ENCODE measurements at places on chromosomes 4 and X.

- DNase-seq = no peak
These were observed 51.4 kb downstream of the RAB40A start for GRCh38 chrX:103467887-103468286.

- DNase-seq = no peak
These were observed 209.5 kb upstream of the PPP3CA start for GRCh38 chr4:101556842-101557241.

- DNase-seq = no peak
These were observed 16.5 kb upstream of the SHOX start for GRCh38 chrX:614136-614535.

DNA sequence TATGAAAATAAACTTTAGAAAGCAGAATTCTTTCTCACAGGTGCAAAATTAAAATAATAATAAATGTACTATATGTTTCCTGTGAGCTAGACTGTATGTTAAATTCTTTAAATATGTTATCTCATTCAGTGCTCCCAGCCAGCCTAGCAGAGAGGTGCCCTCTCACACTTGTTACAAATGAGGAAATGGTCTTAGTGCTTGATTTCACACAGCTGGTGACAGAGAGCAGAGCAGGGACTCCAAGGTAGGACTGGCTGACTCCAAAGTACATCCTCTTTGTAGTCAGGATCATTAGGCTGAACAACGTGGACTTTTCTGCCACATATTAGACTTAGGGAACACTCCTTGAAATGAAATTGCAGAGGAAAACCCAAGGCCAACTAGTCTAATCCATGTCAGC, 72.0 kb upstream of the HHIP start:
- DNase-seq = no peak

GRCh38 chrX:31012509-31013025, 59.3 kb downstream of the FTHL17 start:
- no peak for DNase-seq

- no peak for DNase-seq
These were observed 45.0 kb downstream of the CRLF2 start for GRCh38 chrX:1167466-1167865.

DNA sequence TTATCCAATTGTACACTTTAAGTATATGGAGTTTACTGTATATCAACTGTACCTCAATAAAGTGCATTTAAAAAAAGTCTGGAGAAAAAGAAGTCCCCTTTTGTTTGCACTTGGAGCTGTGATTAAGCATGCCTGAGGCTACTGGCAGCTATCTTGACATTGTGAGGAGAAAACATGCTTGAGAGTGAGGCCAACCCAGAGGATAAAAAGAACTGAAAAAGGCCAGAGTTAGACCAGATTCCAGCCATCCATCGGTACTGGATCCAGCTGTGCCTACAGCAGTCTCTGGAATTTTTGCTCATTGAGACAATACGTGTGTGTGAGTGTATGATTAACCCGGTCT, 57.4 kb downstream of the LGI2 start:
- DNase-seq = peak; percentile 42

DNA sequence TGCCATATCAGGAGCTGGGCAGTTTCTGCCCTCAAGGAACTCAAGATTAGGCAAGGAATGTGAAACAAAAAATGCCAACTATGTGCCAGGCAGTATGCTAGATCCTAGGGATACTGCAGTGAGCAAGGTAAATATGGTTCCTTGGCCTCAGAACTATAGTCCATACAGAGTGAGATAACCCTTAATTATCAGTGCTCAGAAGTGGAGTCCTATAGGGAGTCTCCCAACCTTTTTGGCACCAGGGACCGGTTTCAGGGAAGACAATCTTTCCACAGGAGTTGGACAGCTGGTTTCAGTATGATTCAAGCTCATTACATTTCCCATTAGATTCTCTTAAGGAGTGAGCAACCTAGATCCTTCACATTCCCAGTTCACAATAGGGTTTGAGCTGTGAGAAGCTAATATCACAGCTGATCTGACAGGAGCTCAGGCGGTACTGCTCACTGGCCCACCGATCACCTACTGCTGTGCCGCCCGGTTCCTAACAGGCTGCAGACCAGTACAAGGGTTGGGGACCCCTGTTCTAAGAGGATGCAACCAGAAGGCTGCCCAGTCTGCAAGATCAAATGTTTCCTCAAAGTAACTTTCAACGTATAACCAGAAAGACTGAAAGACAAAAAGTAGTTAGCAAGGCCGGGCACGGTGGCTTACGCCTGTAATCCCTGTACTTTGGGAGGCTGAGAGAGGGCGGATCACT, 1.7 kb upstream of the SRP72 start:
- no peak for DNase-seq

GRCh38 chr4:91127831-91128230, 1000.6 kb downstream of the CCSER1 start:
- DNase-seq = no peak

- DNase-seq = no peak
These were observed 22.3 kb upstream of the NSG1 start for GRCh38 chr4:4364486-4365208.

GRCh38 chr4:165360041-165360695, 18.6 kb upstream of the CPE start:
- no peak for DNase-seq

GRCh38 chr4:13514722-13515121, 29.6 kb downstream of the NKX3-2 start:
- no peak for DNase-seq

DNA sequence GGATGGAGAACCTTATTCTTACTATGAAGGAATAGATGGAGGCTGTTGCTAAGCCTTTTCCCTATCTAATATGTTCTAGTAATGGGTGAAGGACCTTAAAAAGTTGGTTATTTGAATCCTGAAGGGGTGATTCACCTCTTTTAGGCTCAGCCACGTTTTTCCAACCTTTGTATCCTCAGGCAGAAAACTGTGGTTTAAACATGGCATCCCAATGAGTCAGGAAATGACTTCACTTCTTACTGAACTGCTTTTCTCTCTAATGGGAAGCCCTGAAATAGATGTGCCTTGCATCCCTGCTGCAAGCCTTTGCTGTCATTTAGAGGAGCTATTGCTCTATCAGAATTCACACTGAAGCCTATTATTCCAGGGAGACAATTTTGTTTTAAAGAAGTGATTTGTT, 191.0 kb upstream of the ARX start:
- DNase-seq = no peak

GRCh38 chr4:7638489-7638888, 203.8 kb upstream of the PSAPL1 start:
- no peak for DNase-seq

GRCh38 chr4:137541876-137542646, 9.8 kb upstream of the PCDH18 start:
- no peak for DNase-seq

DNA sequence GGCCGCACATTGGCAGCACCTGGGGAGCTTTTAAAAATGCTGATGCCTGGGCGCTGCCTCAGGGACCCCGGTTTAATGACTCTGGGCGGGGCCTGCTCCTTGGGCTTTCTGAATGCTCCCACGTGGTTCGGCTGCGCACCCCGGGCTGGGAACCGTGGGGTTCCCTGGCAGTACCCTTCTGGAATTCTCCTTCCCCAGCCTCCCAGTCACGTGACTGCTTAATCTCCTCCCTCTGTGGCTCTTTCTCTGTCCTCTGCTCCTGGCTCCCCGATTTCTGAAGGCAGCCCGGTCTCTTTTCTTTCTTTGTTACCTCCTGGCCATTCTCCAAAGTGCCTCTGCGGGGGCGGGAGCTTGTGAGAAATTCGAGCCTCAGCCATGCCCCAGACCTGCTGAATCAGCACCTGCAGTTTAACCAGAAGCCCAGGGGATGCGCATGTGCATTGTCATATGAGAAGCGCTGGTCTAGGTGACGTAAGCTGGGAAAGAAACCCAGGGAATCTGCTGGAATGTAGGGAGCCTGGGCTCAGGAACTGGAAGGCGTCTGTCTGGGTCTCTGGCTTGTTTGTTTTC, 16.6 kb downstream of the CLCN4 start:
- peak; percentile 37 for DNase-seq

DNA sequence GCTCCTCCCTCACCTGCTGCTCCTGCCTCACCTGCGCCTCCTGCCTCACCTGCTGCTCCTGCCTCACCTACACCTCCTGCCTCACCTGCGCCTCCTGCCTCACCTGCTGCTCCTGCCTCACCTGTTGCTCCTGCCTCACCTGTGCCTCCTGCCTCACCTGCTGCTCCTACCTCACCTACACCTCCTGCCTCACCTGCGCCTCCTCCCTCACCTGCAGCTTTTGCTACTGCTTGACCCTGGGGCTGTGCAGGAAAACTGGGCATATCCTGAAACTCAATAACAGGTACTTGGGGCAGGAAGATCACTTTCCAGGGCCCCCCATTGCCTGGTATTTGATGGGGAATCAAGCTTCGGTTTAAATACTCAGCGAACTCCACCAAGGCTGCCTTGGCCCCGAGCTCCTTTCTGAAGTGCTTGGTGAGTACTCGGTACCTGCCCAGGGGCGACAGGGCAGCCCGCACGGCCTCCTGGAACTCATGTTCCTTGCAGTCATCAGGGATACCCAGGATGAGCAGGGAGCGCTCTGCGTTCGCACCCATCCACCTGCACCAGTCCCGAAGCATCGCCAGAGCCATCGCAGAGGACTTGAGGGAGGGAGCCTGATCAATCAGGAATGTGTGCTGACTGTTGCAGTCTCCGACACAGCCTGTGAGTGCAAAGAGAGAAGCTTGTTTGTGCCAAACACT, 2.7 kb downstream of the PNMA6E start:
- no peak for DNase-seq

GRCh38 chr4:152509595-152510225, 26.2 kb downstream of the FBXW7 start:
- no peak for DNase-seq

GRCh38 chrX:107878106-107878505, 52.4 kb downstream of the MID2 start:
- no peak for DNase-seq

GRCh38 chr4:104941661-104942062, 205.0 kb upstream of the TET2 start:
- DNase-seq = no peak

DNA sequence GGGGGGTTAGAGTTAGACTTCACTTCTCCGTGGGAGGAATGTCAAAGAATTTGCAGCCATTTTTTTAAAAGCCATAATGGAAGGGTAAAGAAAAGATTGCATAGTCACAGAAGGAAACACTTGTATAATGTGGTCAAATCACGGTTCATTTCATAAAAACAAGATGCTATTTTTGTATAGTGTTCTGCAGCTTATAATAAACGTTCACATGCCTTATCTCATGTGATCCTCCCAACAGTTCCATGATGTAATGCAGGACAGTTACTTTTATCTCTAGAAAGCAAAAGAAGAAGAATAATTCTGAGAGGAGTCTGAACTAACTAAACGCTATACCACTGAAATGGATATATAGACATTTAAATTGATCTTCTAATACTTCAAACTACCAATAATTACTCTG, 71.3 kb upstream of the CAMK2D start:
- DNase-seq = no peak

- no peak for DNase-seq
These were observed 11.1 kb downstream of the GTPBP6 start for GRCh38 chrX:307261-308111.

GRCh38 chr4:122687531-122688061, 44.9 kb upstream of the BBS12 start:
- DNase-seq = no peak

DNA sequence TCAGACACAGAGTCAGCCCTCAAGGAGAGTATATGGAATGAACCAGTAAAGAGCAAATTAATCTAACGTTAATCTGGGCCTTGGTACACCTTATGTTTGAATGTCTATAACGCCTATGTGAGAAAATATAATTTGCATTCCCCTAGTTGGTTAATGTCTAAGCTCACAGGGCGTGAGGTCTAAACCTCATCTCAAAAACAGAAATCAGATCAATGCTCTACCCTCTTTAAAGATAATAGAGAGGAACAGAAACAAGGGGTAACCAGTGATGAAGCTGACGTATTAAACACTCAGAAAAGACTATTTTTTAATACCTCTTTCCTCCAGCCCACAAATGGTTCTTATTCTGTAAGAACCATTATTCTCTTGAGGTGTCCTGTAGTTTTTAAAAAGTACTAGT, 369.2 kb upstream of the NOCT start:
- no peak for DNase-seq

GRCh38 chrX:130091980-130092522, 18.2 kb downstream of the ELF4 start:
- peak; percentile 31 for DNase-seq

- no peak for DNase-seq
These were observed 156.0 kb downstream of the UGT8 start for GRCh38 chr4:114754616-114755015.

- DNase-seq = no peak
These were observed 19.8 kb upstream of the ATXN3L start for GRCh38 chrX:13339607-13340006.

GRCh38 chr4:34720571-34720970, 1523.7 kb downstream of the ARAP2 start:
- DNase-seq = no peak

DNA sequence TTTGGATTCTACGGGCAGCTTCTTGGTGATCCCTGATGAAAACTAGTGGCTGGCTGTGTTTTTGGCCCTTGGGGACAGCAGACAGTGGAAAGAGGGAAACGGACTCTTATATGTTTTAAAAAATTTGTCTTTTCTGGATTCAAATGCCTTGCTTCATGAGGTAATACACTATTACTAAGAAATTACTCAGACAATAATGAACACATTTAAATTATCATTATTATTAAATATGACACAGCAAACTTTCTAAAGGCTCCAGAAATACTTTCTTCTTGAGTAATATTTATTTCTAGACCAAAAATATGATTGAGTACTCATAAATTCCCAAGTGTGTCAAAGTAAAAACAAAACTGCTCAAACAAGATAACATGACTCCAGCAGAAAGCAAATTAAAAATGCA, 520.7 kb upstream of the AADAT start:
- DNase-seq = no peak

GRCh38 chr4:36213977-36214376, 30.3 kb downstream of the ARAP2 start:
- no peak for DNase-seq

DNA sequence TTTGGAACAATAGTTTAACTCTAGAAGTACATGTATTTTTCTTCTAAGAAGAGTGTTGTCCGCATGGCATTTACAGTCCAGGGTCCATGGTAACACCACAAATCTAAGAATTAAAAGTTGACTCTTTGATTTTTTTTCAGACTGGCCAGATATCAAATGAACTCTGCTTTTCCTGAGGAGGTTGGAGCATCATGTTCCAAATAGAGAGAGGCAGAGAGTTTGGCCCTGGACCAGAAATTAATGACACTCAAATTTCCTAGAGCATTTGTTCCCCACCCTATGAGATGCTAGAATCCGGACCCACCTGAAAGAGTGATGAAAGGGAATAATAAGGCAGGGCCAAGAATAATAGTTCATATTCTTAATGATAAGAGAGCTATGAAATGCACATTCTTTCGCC, 47.0 kb upstream of the NAP1L5 start:
- DNase-seq = no peak

GRCh38 chr4:67229148-67229547, 316.2 kb downstream of the CENPC start:
- no peak for DNase-seq
